T-helper 22 cell (primary cell): ENCODE measurements at places on chromosomes 1 and 21.

DNA sequence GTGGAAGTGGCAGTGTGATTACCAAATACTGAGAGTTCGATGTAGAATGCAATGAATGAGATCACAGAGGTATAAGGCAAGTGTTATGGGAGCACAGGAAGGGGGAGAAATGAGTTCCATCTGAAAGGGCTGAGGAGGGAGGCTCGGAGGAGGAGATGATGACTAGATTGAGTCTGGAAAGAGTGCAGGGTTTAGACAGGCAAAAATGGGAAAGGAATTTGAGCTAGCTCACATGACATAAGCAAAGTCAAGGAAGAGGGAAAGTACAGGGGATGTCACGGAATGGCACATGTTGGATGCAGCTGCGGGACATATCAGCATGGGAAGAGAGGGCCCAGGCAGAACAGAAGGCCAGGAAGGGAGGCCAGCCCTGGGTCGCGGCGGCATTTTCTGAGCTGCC is 132.7 kb downstream of the RUNX1 start:
- DNase-seq, result no peak

DNA sequence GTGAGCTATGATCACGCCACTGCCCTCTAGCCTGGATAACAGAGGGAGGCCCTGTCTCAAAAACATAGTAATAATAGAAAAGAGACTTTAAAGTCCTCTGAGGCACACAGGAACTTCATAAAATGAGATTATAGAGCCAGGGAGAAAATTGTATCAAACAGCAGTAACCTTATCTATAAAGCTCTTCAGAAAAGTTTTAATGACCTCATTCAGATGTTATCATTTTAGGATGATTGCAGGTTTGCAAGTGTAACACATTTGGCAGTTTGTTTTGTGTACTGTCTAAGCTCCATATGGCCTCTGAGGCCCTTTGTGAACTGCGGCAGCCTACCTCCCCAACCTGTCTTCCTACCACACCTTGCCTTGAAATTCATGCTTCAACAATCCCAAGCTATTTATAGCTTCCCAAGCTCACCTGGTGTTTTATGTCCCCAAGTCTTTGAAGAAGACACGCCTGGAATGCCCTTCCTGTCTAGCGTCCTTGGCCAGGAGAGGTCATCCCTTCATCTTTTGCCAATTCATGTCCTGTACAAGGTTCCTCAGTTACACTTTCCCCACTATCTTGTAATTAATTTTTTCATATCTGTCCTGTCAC is 8.5 kb upstream of the AKNAD1 start:
- DNase-seq, result no peak

- DNase-seq, result no peak
Observed at GRCh38 chr1:168243636-168244212, 17.9 kb downstream of the SFT2D2 start.

DNA sequence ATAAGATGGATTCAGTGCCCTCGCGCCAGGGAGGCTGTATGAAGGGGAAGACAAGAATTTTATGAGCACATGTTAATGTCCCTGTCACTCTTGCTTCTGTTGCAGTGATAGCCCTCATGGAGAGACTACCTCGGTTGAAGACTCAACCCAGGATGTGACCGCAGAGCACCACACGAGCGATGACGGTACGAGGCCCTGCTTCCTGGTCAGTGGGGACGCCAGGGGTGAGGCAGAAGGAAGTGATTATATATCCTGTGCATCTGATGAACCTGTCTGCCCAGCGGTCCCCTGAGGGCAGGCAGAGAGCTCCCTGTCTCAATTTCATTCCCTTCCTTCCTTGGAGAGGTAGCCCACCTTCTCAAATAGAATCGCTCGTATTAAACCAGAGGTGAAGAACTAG is 20.0 kb upstream of the IKBKE start:
- no peak for DNase-seq

- no peak for DNase-seq
Observed at GRCh38 chr1:246583448-246584185, 17.4 kb downstream of the CNST start.

DNA sequence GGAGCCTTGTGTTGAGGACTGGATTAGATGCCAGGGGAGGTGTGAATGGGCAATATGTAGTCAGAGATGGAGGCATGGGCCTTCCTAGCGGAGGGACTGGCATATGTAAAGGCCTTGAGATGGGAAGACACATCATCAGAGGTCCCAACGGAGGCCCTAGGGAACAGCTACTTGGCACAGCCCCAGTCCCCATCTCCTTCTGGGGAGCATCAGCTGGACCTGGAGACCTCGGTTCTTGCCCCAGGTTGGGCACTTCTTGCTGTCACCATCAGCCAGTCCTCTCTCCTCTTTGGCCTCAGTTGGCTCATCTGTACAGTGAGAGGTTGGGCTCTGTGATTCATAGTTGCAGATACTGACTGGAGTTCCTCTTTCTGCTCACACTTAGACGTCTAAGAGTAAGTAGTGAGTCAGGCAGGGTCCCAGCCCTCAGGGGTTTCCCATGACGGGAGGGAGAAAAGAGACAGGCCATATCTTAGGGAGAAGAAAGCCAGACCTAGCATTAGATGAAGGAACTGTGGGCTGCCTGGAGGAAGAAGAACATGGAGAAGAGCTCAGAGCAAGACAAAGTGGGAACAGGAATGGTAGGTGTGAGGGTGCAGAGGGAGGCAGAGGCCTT is 3.4 kb upstream of the MARCKSL1 start:
- DNase-seq, result no peak

GRCh38 chr1:30715216-30715615 is 8.2 kb downstream of the MATN1 start:
- DNase-seq, result no peak
